IMR-90 (cell line): ENCODE measurements at places on chromosomes 4 and X.
A peak's percentile ranks its signal among the peaks of the same experiment; 100 is the strongest.

DNA sequence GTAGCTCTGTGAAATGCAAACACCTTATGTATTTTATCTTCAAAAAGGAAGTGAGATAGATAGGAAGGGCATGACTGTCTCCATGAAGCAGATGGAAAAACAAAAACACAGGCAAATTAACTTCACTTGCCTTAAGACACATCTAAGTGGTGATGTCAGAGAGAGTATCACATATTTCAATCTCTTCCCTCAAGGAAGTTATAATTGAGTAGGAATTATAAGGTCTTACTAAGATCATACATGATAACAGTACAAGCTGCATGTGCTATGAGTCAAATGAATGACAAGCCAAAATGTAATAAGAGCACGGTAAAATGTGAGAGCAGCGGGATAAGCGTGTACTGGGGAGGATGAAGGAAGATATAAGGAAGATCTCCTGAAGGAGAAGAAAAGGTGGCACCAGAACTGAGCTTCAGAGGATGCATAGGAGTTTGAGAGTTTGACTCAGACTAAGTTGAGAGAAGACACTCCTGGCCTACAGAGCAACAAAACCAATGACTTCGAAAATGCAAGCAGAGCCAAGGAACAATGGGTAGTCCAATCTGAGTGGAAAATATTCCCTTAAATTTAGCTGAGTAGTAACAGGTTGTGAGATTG is 43.3 kb upstream of the GALNT7 start:
- no peaks in the 10 kb centered on the region for H3K36me3 ChIP-seq
- no peak overlapping the region for H3K27ac ChIP-seq
- no peak for DNase-seq

GRCh38 chr4:92163348-92163747 is 140.4 kb upstream of the GRID2 start:
- H3K36me3 ChIP-seq = no peaks in the 10 kb centered on the region
- DNase-seq = peak; percentile 7
- H3K4me1 ChIP-seq = no peaks in the 10 kb centered on the region
- no peaks in the 10 kb centered on the region for H3K27me3 ChIP-seq
- no peak overlapping the region for H3K27ac ChIP-seq

- no peaks in the 10 kb centered on the region for H3K4me1 ChIP-seq
- H3K4me3 ChIP-seq = peak overlapping the region; percentile 12; the same call in 1 of the 2 replicates
- no peak for DNase-seq
These were observed 24.1 kb upstream of the WFS1 start for GRCh38 chr4:6245246-6246169.

DNA sequence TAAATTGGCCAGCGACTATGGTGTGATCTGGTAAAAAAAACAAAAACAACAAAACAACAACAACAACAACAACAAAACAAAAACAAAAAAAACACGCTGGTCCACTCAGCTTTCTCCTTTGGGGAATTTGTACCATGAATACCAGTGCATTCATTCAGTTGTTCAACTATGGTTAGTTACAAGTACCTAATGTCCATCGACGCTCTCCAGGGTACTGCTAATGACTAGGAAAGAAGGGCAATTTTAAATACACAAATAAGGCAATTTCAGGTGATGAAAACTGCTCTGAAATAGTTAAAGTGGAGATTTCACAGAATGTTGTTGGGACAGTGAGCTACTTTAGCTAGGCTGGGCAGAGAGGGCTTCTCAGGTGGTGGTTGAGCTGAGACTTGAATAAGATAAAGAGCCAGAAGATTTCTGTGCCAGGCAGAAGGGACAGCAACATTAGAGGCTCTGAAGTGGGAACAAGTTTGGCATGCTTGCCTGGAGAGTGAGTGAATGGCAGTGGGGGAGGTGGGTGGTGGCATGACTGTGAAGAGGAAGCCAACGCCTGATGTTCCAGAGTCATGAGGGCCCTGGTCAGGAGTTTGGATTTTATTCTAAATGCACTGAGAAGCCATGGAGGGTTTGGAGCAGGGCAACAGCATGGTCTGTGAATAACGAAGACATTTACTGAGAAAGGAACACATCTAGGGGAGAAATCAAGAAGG is 45.9 kb upstream of the PGRMC2 start:
- H3K4me1 ChIP-seq = peaks cover 4% of the 10 kb centered on the region; the same call in 1 of the 2 replicates
- H3K27me3 ChIP-seq = no peaks in the 10 kb centered on the region
- no peak overlapping the region for H3K4me3 ChIP-seq

- no peak for DNase-seq
- H3K4me1 ChIP-seq = no peaks in the 10 kb centered on the region; the same call in 1 of the 2 replicates
- no peak overlapping the region for H3K4me3 ChIP-seq
- peaks cover 8% of the 10 kb centered on the region; the same call in 1 of the 2 replicates for H3K27me3 ChIP-seq
These were observed 68.2 kb downstream of the NYX start for GRCh38 chrX:41515376-41515775.

GRCh38 chrX:38803588-38804431 is 2.6 kb downstream of the MID1IP1 start:
- H3K4me3 ChIP-seq = peak overlapping the region; percentile 91
- peaks cover 3% of the 10 kb centered on the region; the same call in 1 of the 2 replicates for H3K4me1 ChIP-seq
- H3K36me3 ChIP-seq = peaks cover 4% of the 10 kb centered on the region; the same call in 1 of the 2 replicates
- H3K27ac ChIP-seq = peak overlapping the region; percentile 96
- DNase-seq = peak; percentile 34

DNA sequence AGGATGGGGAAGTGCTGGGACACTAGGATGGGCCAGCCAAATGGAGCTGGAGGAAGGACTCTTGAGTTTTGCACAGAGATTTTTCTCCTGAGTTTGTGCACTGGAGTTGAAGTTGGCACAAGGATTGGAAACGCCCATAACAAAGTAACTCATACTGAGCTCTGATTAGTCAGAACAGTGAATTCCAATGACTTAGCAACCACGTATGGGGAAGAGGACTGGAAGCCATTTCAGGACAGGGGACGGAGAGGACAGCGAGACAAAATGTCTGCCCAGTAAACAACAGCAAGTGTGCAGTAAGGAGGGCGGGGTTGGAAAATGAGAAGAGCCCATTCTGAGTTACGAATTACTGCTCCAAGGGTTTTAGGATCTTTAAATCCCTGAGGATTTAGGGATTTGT is 5.9 kb downstream of the RIPPLY1 start:
- H3K27ac ChIP-seq = no peak overlapping the region
- no peaks in the 10 kb centered on the region for H3K36me3 ChIP-seq
- 0 out of 2 replicates have a peak, but pooled peaks cover 3% of the 10 kb centered on the region for H3K4me1 ChIP-seq

GRCh38 chr4:13323921-13324320 is 160.2 kb downstream of the RAB28 start:
- no peak for DNase-seq
- H3K4me1 ChIP-seq = no peaks in the 10 kb centered on the region
- H3K36me3 ChIP-seq = no peaks in the 10 kb centered on the region
- no peaks in the 10 kb centered on the region for H3K27me3 ChIP-seq
- no peak overlapping the region for H3K27ac ChIP-seq

GRCh38 chr4:186934244-186934643 is 210.6 kb upstream of the FAT1 start:
- H3K4me1 ChIP-seq = peaks cover 15% of the 10 kb centered on the region
- no peaks in the 10 kb centered on the region for H3K36me3 ChIP-seq
- no peaks in the 10 kb centered on the region for H3K27me3 ChIP-seq
- no peak overlapping the region for H3K27ac ChIP-seq
- H3K4me3 ChIP-seq = no peak overlapping the region

DNA sequence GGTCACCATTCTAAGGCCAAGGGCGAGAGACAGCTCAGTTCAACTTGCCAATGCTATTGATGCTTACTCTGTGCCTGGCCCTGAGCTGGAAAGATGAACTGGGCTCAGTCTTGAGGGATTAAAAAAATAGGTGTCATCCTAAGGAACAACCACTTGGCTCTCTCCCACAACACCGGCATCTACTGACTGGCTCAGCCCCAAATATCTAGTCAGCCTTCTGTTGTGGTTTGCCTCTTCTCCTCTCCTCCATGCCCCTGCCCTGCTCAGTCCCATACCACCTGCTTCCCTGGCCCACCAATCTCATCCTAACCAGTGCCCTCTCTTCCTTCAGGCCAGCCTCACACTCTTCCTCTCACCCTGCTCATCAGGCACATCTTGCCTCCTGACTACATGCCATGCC is 29.6 kb downstream of the KDM5C start:
- no peaks in the 10 kb centered on the region for H3K4me1 ChIP-seq
- no peak for DNase-seq
- H3K4me3 ChIP-seq = no peak overlapping the region
- peaks cover 79% of the 10 kb centered on the region for H3K36me3 ChIP-seq
- no peak overlapping the region for H3K27ac ChIP-seq

DNA sequence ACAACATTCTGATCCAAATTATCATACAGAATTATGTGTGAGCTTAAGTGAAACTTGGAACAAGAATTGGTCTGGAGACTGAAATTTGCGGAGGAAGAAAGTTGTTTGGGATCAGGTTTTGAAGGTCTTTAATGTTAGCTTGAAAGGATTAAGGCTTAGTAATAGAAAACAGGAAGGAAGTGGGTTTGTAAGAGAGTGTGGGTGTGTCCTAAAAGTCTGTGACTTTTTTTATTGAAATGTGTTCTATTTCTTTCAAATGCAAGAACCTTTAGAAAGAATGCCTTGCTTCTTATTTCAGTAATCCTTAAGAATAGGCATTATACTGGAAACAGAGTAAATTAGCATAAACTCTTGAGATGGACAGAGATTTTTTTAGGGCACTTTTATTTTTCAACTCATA is 198.0 kb downstream of the GALNTL6 start:
- no peaks in the 10 kb centered on the region for H3K27me3 ChIP-seq
- DNase-seq = no peak
- no peak overlapping the region for H3K27ac ChIP-seq

GRCh38 chr4:25358515-25359275 is 18.4 kb upstream of the ANAPC4 start:
- no peaks in the 10 kb centered on the region for H3K4me1 ChIP-seq
- no peaks in the 10 kb centered on the region for H3K36me3 ChIP-seq
- H3K27ac ChIP-seq = no peak overlapping the region
- no peaks in the 10 kb centered on the region for H3K27me3 ChIP-seq
- DNase-seq = no peak
- H3K4me3 ChIP-seq = no peak overlapping the region

DNA sequence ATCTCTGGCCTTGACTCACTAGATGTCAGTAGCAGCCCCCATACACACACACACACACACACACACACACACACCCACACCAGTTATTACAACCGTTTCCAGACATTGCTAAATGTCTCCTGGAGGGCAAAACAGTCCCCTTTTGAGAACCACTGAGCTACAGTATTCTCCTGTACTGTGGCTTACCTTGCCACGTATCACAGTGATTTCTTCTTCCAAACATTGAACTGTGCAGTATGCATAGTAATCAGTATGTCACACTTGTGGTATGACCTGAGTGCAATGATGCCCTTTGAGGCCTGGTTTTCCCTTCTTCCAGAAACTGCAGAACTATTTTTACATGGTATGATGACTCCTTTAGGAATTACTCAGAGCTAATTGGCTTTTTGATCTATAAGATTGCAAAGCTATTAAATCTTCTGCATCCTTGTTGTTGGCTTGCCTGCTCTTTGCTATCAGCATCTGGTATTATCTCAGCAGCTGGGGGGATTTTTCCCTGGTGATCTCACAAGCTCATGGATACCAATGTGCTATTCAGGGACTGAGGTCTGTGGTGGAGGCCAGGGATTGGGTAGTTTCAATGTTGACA is 3.6 kb upstream of the THOC2 start:
- no peaks in the 10 kb centered on the region for H3K27me3 ChIP-seq
- H3K4me1 ChIP-seq = no peaks in the 10 kb centered on the region; the same call in 1 of the 2 replicates
- peak overlapping the region; percentile 56; the same call in 1 of the 2 replicates for H3K27ac ChIP-seq

- peak; percentile 58 for DNase-seq
- H3K4me1 ChIP-seq = no peaks in the 10 kb centered on the region
- H3K27me3 ChIP-seq = no peaks in the 10 kb centered on the region; the same call in 1 of the 2 replicates
- peak overlapping the region; percentile 84 for H3K4me3 ChIP-seq
- peak overlapping the region; percentile 4; the same call in 1 of the 2 replicates for H3K27ac ChIP-seq
These were observed 645 bp upstream of the RAB28 start for GRCh38 chr4:13484749-13485221.

DNA sequence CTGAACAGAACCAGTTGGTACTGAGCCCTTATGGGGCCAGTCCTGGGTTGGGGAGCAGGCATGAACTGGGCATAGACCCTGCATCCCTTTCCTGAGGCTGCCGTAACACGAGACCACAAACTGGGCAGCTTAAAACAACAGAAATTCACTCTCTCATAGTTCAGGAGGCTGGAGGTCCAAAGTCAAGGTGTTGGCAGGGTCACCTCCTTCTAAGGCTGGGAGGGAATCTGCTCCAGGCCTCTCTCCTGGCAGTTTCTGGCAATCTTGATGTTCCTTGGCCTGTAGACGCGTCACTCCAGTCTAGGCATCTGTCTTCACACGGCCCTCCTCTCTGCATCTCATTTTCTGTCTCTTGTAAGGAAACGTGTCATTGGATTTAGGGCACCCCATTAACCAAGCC is 19.8 kb upstream of the SORCS2 start:
- no peaks in the 10 kb centered on the region for H3K36me3 ChIP-seq
- H3K4me1 ChIP-seq = no peaks in the 10 kb centered on the region
- DNase-seq = no peak
- H3K4me3 ChIP-seq = no peak overlapping the region
- no peak overlapping the region for H3K27ac ChIP-seq

DNA sequence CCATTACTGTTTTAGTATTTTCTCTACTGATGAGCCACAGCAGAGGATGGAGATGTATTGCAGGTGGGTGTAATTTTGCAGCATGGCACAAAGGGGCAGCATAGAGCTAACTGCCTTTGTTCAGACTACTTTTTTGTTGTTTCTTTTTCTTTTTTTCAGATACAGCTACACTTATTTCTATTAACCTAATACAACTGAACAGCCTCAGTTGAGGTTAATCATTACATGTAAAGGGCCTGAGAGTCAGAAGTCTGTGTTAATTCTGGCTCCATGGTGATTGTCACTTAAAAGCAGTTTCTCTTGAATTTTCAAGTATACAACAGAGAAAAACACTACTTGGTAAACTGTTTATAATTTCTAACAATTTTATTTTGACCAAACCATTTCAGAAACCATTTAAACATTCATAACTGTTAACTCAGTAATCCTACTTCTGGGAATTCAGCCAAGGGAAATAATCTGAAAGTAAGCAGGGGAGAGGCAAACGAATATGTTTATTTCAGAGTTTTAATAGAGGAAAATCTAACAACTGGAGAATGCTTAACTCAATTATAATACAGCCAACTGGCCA is 13.9 kb upstream of the PPEF2 start:
- H3K27ac ChIP-seq = no peak overlapping the region
- H3K36me3 ChIP-seq = peaks cover 2% of the 10 kb centered on the region
- peaks cover 12% of the 10 kb centered on the region for H3K4me1 ChIP-seq
- no peaks in the 10 kb centered on the region for H3K27me3 ChIP-seq
- no peak overlapping the region for H3K4me3 ChIP-seq

- H3K36me3 ChIP-seq = no peaks in the 10 kb centered on the region
- no peak overlapping the region for H3K27ac ChIP-seq
- no peak for DNase-seq
- H3K4me1 ChIP-seq = no peaks in the 10 kb centered on the region; the same call in 1 of the 2 replicates
- H3K27me3 ChIP-seq = no peaks in the 10 kb centered on the region
These were observed 8.3 kb upstream of the LNX1 start for GRCh38 chr4:53599632-53600031.

GRCh38 chrX:65581661-65582339 is 47.2 kb upstream of the LAS1L start:
- no peaks in the 10 kb centered on the region for H3K4me1 ChIP-seq
- DNase-seq = peak; percentile 61
- H3K27ac ChIP-seq = no peak overlapping the region
- no peak overlapping the region for H3K4me3 ChIP-seq
- no peaks in the 10 kb centered on the region for H3K36me3 ChIP-seq
- H3K27me3 ChIP-seq = peaks cover 4% of the 10 kb centered on the region
